ENCODE measurements at places on chromosomes 5 and 9.

- DNase-seq, result no peak
These were observed 113.1 kb upstream of the PCSK1 start for GRCh38 chr5:96546120-96546519.

DNA sequence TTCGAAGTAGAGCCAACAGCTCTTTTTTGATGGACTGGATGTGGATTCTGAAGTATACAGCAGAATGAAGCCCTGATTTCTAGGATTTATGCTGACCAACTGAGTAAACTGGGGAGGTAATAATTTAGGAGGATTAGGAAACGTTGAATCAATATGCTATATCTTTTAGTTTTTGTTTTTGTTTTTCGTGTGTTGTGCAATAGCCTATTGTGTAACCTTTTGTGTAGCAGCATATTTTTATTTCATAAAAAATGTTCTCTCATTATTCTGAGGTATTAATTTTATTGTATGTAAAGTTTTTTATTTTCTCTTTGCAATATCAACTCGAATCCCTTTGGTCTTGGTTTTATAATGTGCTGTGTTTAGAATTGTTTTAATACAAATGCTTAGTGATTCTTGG, 902.3 kb downstream of the EFNA5 start:
- no peak for DNase-seq

- DNase-seq, result no peak
These were observed 257.1 kb downstream of the MCTP1 start for GRCh38 chr5:95027775-95028174.

GRCh38 chr5:68849906-68850305, 243.9 kb upstream of the SLC30A5 start:
- DNase-seq, result no peak

- no peak for DNase-seq
These were observed 15.5 kb downstream of the IRX4 start for GRCh38 chr5:1867114-1867814.

DNA sequence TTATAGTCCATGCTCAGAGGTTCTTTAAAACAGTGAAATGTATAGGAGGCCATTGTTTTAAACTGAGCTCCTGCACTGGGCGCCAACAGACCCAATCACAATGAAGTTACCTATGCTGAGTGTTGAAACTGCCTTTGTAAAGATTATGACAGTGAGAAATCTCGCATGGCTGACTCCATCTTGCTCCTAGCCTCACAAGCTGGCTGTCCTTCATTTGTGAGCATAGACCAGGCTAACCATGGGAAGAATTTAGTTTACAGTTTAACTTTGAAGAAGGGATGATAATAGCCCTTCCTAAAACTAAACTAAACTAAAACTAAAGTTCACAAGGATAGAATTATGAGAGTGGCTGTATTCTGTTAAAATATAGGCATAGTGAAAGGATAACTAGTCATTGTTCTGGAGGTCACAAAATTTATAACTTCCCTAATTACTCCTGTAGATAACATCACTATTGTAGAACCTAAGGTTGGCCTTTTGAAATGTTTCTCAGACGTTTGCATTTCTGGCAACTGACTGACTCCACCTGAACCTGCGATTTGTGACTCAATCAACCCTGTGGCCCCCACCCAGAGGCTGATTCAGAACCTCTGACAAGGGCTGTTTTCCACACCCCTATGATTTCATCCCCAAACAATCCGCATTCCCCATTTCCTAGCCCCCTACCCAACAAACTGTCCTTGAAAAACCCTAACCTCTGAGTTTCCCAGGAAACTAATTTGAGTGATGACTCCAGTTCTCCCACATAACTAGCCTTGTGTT, 59.1 kb downstream of the HMHB1 start:
- DNase-seq, result no peak

DNA sequence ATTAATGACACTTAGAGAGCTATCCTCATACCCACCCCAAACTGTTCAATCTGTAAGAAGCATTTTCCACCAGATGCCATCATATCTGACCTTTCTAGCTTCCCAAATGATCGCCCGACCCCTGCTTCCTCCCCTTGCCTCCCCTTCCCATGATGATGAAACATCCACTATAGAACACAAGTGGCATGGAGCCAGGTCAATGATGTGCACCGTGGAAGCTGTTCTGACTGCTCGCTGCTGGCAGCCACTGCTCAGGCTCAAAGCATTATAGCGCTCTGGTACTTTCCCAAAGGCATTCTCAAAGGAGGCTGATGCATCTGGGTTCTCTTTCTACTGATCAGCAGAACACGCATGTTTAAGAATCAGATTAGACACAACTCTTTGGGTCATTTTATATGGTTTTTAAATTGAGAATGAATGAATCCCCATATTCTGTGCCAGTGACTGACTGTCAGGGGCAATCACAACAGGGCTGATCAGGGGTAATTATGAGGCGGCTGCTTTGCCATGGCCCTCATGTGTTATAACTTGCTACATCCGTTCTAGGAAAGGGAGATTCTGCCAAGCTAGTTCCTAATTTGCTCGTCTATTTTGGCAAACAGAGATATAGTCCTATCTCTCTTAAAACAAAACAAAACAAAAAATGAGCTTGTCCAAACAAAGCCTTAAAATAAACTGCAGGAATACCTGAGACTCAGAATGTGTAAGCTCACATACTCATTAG, 343.7 kb downstream of the ENC1 start:
- no peak for DNase-seq

DNA sequence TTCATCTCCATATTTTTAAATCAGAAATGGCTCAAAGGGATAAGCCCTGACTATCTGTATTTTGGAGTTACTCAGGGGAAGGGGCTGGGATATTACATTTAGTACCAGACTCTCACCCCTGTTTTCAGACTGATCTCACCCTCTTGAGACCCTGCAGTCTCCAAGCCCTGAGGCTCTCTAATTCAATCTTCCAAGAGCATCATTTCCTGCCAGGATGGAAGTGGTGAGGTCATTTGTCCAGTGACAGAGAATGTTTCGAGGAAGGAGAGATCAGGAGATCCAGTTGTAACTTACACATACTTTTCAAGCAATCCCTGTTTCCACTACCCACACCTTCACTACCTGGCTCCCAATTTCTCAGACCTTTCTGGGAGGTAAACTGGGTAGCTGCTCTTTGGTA, 295.5 kb upstream of the EFNA5 start:
- DNase-seq, result no peak

DNA sequence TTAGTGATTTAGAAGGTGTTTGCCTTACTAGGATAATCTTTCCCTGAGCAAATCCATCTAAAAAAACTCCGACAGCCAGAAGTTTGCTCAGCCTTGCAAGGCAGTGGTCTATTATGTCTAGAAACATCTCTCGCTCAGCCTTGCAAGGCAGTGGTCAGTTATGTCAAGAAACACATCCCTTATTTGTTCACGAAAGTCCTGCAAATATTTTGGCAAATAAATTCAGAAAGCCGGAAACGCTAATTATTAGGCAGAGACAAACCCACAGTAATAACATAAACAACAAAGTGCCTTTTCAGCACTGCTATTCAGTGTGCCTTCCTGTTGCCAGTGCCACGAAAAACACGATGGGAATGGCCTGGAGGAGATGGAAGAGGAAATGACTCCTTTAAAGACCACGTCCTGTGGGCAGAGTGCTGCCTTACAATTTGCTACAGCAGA, 184.5 kb downstream of the GNAQ start:
- no peak for DNase-seq
